ENCODE measurements at places on chromosomes 5 and 9.

DNA sequence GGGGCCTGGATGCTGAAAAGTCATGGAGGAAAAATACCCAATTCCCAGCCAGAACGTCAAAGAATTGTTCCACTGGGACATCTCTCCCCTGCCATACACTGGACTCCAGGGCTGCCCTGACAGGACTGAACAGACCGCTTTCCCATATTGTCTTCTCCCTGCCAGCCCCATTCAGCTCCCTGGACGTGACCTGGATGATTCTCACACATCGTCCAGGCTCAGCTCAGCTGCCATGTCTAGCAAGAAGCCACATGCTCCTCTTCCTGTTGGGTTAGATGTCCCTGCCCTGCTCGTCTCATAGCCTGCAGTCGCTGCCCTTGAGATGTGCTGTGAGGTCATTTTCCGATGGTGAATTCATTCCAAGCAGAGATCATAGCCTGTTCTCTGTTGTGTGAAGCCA, 37.4 kb downstream of the FOXI1 start:
- DNase-seq: no peak

DNA sequence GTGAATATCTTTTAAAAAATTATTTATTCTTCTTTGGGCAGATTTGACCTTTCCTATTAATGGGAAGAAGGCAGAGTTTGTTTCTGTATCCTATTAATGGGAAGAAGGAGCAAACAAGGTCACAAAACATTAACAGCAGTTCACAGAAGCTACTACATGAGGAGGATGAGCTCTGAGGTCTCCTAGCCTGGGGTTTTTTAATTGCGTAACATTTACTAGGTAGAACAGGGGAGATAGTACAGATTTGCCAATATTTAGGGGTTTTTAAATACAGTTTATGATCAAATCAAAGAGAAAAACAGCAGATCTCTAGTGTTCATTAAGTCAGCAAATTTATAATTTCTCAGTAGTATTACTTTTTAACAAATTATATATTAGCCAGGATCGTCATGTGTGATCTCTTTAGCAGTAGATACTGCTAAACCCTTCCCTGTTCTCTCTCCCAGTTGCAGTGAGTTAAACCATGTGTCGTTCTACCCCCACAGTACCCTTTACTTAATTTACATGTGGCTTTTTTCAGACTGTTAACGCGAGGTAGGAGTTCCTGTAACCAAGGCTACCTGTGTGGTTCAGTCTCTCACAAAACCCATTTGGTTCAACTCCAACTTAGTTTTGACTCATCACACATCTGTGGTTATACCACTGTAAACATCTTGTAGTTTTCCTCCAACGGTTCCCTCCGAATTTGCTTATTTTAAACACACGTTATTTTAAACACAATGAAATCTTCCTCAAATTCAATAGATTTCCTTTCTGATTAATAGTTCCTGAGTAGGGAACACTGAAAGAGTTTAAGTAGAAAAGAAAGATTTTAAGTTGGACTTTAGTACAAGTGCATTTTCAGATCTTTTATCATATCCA, 13.3 kb downstream of the SLC25A46 start:
- no peak for DNase-seq

DNA sequence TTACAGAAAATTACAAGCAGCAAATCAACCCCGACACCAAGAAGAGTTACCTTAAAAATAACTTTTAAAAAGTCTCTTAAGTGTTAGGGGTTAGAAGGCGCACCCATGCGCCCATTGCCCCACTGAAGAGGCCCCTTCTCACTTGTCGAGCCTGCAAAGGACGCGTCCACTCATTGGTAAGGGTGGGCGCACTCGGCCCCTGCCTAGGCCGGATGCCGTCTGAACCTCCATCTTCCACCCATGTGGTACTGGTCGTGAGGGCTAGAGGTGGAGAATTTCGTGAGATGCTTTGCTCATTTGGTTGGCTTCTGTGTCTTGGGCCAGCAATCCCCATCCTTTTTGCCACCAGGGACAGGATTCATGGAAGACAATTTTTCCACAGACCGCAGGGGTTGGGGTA, 27.5 kb upstream of the LRRC14B start:
- DNase-seq: no peak

DNA sequence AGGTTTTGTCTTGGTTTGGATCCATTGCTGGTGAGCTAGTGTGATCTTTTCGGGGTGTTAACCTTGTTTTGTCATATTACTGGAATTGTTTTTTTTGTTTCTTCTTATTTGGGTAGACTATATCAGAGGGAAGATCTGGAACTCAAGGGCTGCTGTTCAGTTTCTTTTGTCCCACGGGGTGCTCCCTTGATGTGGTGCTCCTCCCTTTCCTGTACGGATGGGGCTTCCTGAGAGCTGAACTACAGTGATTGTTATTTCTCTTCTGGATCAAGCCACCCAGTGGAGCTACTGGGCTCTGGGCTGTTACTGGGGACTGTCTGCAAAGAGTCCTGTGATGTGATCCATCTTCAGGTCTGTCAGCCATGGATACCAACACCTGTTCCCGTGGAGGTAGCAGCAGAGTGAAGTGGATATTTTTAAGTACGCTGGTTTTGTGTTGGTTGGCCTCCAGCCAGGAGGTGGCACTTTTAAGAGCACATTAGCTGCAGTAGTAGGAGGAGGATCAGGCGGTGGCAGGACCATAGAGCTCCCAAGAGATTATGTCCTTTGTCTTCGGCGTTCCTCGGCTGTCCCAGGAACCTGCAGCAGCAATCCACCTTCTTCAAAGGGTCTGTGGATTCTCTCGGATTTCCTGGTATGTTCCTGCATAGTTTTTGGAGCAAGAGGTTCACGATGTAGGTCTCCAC, 27.2 kb downstream of the SCAMP1 start:
- no peak for DNase-seq

DNA sequence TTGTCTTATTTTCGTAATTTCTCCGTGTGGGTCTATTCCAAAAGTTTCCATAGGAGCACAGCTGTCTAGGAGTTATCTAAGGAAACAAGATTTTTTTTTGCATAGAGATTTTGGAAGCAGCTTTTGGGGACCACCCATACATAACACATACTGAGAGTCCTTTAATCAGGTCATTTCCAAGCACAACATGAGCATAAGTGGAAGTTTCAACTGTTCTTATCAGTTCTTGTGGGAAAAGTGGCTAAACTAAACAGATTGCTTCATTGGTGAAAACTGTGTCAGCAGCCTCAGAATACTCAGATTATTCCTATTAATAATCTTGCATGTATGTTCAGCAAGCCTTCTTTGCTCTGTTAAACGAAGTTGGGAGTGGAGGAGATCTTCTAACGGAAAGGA, 153.6 kb upstream of the TYRP1 start:
- no peak for DNase-seq

DNA sequence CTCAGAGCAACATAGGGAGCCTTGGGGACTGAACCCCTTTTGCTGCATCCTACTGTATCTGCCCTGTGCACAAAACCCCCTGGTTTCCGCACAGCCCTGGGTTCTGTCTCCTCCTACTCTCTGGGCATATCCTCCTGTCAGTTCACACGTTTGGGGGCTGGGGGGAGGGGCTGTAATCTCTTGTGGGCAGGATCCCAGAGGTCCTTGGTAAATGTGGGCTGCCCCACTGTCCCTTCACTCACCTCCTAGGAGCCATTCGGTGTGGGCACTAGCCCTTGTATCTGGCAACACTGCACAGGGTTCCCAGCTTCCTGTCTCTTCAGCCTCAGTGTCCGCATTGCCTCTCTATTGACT, 271.8 kb upstream of the DMAC1 start:
- no peak for DNase-seq

- no peak for DNase-seq
Measured at GRCh38 chr9:124855944-124856765, 2.9 kb downstream of the WDR38 start.

- no peak for DNase-seq
Measured at GRCh38 chr9:90839183-90839728, 37.6 kb downstream of the SYK start.

- DNase-seq: no peak
Measured at GRCh38 chr5:128483738-128484137, 54.3 kb downstream of the FBN2 start.

GRCh38 chr5:156956321-156956720, 6.7 kb downstream of the TIMD4 start:
- DNase-seq: no peak

- DNase-seq: no peak
Measured at GRCh38 chr5:35754481-35754880, 102.2 kb upstream of the IL7R start.

DNA sequence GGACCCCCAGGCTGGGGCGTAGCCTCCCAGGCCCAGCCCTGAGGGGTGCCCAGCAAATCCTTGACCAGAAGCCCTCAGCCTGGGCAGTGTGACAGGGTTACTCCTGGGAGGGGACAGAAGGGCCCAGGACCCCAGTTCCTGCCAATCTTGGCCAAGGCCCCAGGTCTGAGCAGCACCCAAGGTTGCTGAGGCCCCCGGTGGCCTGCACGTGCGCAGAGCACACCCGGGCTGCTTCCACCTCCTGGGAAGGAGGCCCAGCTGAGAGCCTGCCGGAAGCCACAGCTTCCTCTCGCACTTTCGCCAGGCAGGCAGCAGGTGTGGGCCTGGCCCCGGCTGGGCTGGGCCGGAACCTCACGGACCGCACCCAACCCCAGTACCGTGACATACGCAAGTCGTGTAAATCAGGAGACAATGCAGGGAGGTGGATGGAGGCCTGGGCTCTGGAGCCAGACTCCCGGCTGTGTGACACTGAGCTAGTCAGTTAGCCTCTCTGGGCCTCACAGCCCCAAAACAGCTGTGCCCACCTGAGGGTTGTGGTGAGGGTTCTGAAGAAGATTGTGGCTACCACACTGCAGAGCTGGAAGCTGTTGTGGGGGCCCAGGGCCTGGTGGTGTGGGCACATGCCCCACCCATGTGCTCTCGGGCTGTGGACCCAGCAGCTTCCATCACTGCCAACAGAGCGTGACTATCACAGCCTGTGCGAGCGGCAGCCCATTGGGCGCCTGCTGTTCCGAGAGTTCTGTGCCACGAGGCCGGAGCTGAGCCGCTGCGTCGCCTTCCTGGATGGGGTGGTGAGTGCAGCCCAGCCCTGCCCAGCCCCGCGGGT, 5.1 kb downstream of the GRK6 start:
- no peak for DNase-seq

- DNase-seq: no peak
Measured at GRCh38 chr5:10275991-10276390, 25.9 kb downstream of the CCT5 start.

DNA sequence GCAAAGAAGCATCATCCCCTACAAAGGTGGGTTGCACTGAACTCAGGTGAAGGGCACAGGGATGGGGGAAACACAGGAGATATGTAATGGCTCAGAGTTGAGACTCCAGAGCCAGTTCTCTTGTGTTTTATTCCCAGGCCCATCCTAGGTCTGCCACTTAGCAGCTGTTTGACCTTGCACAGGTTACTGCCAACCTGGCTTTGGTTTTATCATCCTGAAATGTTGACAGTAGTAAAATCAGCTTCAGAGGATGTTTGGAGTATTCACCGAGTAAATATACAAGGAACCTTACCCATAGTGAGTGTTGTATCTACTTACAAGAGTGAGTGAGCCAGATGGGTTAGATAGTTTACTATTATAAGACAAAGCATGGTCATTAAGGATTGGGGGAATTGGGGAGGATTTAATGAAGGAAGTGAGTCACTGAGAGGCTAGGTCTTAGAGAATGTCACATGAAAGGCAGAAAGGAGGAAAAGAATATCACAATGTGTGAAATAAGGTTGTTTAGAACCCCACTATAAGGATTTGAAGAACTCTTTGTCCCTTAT, 141.3 kb downstream of the MAN2A1 start:
- no peak for DNase-seq

- no peak for DNase-seq
Measured at GRCh38 chr9:27847380-27847779, 274.1 kb upstream of the C9orf72 start.

DNA sequence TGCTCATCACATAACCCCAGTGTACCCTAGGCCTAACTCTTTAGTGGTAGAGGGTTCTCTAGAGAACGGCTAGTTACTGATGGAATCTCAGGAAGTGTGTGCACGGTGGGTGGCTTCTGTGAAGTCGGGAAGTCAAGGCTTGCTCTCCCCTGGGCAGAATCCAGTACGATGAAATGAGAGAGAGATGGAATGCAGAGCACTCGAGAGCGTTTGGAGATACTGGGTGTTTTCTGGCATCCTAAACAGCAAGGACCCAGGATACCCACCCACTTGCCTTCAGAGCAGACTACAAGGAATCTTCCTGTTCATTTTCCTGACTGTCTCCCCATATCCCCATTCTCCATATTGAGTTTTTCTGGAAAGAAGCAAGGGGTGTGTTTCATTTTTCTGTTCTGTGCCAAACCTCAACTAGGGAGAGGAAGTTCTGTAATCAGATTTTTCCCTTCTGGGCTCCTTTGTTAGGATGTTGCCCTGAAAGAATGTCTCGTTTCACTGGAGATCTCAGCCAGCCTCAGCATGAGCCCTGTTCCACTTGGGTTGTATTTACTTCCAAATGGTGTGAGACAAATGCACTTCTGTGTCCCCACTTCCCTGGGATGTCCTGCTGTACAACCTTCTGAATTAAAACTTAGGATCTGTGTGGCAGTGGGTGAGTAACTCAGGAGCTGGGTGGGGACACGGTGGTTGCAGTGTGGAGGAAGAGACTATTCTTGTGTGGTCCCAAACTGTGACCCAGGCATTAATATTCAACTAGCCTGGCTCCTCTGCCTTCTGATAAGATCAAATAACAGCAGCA, 108.9 kb upstream of the SPRY4 start:
- DNase-seq: no peak

DNA sequence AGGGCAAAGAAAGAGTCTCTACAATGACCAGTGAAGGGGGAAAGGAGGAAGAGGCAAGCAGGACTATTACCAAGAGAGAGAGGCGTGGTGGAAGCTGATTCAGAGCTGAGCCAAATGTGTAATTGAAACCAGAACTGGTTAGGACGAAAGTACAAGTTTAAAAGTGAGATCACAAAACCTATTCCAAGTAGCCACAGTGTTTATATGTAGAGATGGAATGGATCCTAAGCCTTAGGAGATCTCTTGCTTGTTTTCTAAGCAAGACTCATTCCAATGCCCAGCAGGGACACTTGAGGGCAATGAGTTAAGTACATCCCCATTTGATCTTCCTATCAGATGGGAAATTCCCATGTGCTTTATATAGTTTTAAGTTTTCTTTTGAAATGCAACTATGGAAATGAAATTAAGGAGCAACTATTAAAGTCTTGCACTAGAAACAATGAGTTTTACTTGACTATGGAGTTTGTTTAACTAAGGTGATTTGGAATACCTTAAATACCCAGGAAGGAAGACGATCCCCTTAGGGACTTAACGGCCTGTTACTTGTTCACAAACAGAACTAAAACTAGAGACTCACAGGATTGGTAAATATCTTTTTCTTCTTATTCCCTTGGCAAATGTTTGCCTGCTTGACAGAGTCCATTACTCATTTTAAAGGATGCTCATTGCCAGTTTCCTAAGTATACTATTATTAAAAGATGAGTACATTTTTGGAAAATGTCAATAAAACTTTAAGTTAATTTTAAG, 51.1 kb upstream of the SNX2 start:
- no peak for DNase-seq

GRCh38 chr5:14415024-14415697, 166.4 kb upstream of the OTULINL start:
- no peak for DNase-seq

All from activated T-cell treated with anti-CD3 and anti-CD28 coated beads for 4 hours (primary cell).